EL (cell line): ENCODE measurements at places on chromosomes 13 and 19.
A peak's percentile ranks its signal among the peaks of the same experiment; 100 is the strongest.

DNA sequence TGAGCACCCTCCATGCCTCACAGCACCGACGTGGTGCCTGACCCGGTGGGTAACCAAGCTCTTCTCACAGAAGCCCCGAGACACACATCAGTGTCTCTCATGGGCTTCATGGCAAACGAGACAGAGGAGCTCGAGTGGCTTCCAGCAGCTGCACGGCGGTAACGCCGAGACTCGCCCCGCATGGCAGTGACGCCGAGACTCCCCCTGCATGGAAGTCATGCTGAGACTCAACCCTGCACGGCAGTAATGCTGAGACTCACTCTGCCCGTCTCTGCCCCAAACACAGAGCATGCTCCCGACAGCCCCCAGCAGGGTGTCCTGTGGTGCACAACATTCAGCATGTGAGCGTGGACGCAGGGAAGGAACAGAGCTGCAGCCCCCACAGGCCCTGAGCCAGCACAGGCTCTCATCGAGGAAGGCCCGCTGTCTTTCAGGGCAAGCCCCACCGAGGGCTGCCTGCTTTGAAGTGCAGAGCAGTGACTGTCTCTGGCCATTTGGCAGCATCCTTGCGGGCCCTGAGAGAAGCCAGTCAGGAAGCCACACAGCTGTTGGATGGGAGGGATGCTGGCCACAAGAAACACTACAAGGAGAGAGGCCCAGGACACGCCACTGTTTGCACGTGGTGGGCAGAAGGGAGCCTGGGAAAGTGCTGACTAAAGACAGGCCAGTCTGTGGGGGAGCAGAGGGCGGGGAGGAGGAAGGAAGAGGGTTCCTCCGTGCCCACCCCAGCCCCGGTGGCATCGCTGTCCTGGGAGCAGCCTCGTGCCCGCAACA lies 9.5 kb downstream of the GAS6 start:
- no peak for DNase-seq

- DNase-seq: no peak
These were observed 768 bp upstream of the SLC44A2 start for GRCh38 chr19:10624585-10624984.

- DNase-seq: no peak
These were observed 22.6 kb upstream of the USP12 start for GRCh38 chr13:27194209-27194608.

DNA sequence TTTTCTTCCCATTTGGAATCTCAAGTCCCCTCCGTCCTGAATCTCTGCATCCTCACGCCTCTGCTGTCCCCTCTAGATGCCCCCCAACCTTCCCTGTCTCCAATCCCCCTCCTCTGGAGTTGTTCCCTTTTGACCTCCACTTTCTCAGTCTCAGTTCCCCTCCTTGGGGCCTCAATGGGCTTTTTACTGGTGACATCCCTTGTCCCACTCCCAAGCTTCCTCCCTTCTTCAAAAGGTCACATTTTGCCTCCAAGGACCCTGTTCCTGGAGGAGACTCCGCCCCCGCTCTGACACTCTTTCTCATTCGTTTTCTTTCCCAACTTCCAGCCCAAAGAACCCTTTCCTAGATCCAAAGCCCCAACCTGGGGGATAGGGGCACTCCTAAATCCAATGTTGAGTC lies 1.0 kb downstream of the AP2S1 start:
- DNase-seq: peak; percentile 39

- peak; percentile 40 for DNase-seq
These were observed 266.4 kb downstream of the NALCN start for GRCh38 chr13:101149735-101150384.

- DNase-seq: no peak
These were observed at the start of gene KLK4 for GRCh38 chr19:50911206-50912101. KLK4 (minus strand) TSS chr19:50911395; CDS start chr19:50910738, 657 bp downstream.

- no peak for DNase-seq
These were observed 5.0 kb downstream of the LGALS14 start for GRCh38 chr19:39709026-39709872.

DNA sequence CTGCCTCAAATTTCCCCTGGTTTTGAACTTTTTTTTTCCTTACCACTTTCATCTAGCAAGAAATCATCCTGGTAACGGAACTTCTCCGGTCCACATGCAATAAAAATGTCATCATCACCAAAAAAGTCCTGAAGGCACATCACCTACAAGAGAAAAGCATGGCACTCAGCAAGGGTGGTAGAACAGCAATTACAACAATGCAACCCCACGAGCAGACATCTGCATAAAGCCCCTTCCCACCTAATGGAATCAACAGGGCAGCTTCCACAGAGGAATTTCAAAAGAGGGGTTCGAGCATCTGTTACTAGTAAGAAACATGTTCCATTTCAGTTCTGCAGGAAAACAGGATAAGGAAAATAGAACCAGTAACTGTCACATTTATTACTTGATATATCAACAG lies 183.9 kb downstream of the DCLK1 start:
- DNase-seq: no peak

DNA sequence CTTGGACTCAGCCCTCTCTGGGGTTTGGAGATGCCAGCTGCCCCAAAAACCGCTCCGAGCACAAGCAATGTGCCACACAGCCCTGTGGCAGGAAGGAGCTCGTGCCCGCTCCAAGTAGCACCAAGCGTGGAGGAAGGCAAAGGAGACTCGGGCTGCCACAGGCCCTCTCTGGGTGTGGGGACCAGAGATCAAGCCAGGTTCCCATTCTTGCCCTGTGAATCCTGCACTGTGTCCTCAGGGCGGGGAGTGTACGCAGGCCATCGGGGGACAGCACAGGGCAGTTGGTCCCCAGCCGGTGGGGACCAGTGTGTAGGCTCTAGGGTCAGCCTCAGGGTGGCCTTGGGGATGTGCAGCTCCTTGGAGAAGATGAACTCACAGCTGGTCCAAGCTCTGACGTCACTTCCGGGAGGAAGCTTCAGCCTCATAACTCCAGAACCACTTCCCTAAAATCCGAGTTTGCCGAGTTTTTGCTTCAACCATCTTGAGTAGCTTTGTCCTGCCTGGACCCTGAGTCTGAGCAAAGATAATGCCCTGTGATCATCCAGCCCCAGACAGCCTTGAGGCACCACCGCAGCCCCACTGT lies 9.3 kb upstream of the CPAMD8 start:
- peak; percentile 8 for DNase-seq

DNA sequence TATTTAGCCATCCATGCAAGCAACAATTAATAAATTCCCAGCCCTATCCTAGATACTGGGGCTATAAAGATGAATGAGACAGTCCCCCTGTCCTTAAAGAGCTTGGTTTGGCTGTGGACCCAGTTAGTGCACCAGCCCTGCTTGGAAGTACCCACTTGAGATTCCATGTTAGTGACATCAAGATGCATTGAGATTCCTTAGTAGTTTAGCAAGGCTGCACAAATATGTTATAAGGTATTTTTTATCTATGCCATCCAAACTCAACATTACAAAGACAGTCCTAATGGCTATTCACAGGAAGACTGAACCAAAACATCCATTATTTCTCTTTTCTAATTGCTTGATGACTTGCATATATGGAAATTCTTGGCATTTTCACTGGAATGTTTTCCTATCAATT lies 48.8 kb upstream of the RAP2A start:
- DNase-seq: peak; percentile 42

GRCh38 chr13:113887700-113888201 lies 23.9 kb upstream of the GAS6 start:
- no peak for DNase-seq

GRCh38 chr19:5575590-5575989 lies 7.8 kb upstream of the TINCR start:
- DNase-seq: no peak

DNA sequence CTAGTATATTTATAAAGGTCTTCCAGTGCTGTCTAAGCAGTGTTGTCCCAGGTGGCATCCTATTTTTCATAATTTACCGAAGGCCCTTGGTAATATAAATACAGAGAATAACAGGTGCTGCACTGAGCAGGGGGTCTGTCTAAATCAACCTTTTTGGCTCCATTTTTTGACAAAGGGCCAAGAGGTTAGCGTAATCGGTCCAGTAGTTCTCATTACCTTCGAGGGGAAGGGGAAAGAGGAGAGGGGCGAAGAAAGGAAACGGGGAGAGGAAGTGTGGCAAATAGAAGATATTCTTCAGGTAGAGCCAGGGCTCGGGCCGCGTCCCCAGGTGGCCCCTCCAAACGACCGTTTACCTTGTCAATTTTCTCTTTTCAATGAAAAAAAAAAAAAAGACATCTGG lies 749 bp upstream of the PAN3 start:
- no peak for DNase-seq

GRCh38 chr13:98201984-98202383 lies 24.9 kb upstream of the RNF113B start:
- no peak for DNase-seq

- DNase-seq: no peak
These were observed 109.0 kb upstream of the SOX1 start for GRCh38 chr13:111957913-111958450.

- DNase-seq: no peak
These were observed 48.2 kb downstream of the ANKRD10 start for GRCh38 chr13:110866491-110867170.

- no peak for DNase-seq
These were observed 3.9 kb upstream of the ATP11A start for GRCh38 chr13:112685896-112686295.

- no peak for DNase-seq
These were observed 6.8 kb upstream of the ZNF324 start for GRCh38 chr19:58460039-58460438.

DNA sequence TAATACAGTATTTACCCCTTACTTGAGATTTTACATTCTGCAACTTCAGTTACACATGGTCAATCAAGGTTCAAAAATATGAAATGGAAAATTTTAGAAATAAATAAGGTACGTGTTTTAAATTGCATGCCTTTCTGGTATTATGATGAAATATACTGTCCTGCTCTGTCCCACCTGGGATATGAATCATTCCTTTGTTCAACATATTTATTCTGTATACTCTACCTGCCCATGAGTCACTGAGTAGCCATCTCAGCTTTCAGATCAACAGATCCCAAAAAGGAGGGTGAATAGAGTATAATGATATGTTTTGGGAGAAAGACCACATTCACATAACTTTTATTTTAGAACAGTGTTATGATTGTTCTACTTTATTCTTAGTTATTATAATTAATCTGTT lies 37.8 kb downstream of the STOML3 start:
- DNase-seq: no peak

- peak; percentile 91 for DNase-seq
These were observed 19.8 kb downstream of the STK24 start for GRCh38 chr13:98556968-98557631.

GRCh38 chr13:24632382-24633121 lies 47.7 kb upstream of the ATP12A start:
- peak; percentile 23 for DNase-seq

- no peak for DNase-seq
These were observed 199.3 kb downstream of the KCNRG start for GRCh38 chr13:50214514-50214913.

- peak; percentile 2 for DNase-seq
These were observed 26.0 kb downstream of the GPALPP1 start for GRCh38 chr13:45015300-45015699.

- no peak for DNase-seq
These were observed 5.9 kb upstream of the CACNG7 start for GRCh38 chr19:53903055-53903680.

- DNase-seq: no peak
These were observed 15.2 kb downstream of the FAM124A start for GRCh38 chr13:51237386-51237785.

DNA sequence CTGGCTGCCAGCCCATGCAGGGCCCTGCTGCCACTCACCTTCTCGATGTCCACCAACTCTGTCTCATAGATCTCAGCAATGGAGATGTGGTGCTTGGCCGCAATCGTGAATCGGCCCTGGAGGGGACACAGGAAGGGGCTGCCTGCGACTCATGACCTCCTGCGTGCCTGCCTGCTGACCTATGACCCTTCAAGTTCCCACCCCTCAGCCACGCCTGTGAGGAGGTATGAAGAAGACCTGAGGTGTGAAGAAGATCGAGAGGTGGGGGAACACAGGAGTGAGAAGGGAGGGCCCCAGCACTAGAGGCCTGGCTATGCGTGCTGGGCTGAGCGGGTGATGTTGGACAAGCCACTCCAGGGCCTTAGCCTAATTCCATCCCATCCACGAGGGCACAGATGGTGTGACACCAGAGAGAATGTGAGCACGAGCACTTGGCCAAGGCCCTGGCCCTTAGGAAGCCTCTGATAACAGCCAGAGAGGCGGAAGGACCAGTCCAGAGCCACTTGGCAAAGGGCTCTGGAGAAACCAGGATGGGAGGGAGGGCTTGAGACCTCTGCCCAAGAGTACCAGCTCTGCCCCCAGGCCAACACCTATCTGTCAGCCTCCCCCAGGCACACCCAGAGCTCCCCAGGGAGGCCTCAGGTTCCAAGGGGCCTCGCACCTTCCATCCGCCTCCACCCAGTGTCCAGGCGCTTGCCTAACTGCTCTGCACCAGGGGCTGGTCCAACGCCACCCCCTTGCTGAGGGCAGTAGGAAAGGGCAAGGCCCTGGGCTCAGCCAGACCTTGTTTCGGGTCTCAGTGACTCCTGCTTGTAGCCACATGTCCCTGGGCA lies 9.6 kb upstream of the KPTN start:
- no peak for DNase-seq

- no peak for DNase-seq
These were observed 4.2 kb downstream of the LIPE start for GRCh38 chr19:42422901-42423461.

- DNase-seq: no peak
These were observed 12.7 kb upstream of the LILRA2 start for GRCh38 chr19:54560881-54561385.

- no peak for DNase-seq
These were observed at the start of gene RNF113B for GRCh38 chr13:98176777-98177608. RNF113B (minus strand) TSS chr13:98177269; CDS start chr13:98177236, 33 bp downstream.

- no peak for DNase-seq
These were observed 661.5 kb downstream of the FGF9 start for GRCh38 chr13:22332416-22332815.

GRCh38 chr13:26882731-26883130 lies 122.1 kb upstream of the GPR12 start:
- DNase-seq: no peak

DNA sequence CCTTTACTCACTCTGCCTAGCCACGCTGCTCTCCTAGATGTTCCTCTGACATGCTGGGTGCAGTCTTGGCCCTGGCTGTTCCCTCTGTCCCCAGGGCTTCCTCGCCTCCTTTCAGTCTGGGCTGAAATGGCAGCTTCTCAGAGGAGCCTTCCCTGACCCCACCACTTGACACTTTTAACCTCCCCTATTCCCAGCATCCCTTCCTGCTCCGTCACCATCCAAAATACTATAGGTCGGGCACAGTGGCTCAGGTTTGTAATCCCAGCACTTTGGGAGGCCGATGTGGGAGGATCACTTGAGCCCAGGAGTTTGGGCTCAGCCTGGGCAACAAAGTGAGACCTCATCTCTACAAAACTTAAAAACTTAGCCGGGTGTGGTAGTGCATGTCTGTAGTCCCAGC lies 2.6 kb downstream of the FAM187B start:
- DNase-seq: no peak
